ENCODE measurements at places on chromosomes 11 and 22.

- DNase-seq, result no peak
Observed at GRCh38 chr11:113153847-113154246, 160.5 kb upstream of the TTC12 start.

DNA sequence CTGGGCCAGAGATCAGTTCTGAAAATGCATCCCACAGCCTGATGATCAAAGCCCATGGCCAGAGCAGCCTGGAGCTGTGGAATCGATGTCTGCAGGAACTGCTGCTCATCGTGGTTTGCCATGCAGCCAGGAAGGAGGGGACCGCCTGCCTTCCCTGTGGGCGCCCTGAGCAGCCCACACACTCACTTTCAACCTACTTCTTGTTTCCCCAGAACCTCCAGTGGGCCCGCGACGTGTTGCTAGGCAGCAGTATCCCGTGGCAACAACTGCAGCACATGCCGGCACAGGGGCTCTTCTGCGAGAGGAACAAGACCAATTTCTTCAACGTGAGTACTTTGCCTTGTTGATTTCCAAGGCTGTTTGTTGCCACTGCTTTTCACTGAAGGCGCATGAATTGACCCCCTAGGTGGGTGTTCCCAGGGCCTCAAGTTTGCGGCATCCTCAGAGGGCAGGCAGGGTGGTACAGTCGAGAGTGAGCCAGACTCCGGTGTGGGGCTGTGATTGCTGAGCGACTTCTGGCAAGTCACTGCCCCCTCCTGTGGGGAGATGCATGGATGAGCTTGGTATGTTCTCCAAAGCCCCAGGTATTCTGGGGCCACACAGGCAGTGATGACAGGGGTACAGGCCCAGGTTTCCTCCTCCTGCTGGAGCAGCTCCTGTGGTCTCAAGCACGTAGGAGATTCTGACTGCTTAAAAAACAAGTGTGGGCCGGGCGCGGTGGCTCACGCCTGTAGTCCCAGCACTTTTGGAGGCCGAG is 47.0 kb upstream of the SUSD2 start:
- DNase-seq, result peak; percentile 82

DNA sequence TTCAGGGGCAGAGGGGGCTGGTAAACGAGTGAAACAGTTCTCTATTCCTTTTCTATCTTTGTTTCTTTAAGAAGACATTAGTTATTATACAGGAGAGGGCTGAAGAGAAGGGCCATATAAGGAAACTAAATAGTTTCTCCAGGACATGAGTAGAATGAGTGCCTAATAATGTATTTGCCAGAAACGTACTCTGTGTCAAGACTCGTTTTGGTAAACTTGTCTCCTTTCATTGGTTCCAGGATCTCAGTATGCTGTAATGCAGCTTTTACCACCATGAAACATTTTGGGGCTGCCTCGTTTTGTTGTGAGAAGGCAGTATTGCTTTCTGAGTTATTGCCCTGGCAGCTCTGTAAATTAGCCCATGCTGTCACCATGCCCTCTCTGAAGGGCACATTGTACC is 51.7 kb downstream of the POLD3 start:
- DNase-seq, result no peak

- no peak for DNase-seq
Observed at GRCh38 chr11:96614846-96615245, 225.0 kb downstream of the JRKL start.

- DNase-seq, result no peak
Observed at GRCh38 chr11:79262221-79262620, 178.6 kb downstream of the TENM4 start.

DNA sequence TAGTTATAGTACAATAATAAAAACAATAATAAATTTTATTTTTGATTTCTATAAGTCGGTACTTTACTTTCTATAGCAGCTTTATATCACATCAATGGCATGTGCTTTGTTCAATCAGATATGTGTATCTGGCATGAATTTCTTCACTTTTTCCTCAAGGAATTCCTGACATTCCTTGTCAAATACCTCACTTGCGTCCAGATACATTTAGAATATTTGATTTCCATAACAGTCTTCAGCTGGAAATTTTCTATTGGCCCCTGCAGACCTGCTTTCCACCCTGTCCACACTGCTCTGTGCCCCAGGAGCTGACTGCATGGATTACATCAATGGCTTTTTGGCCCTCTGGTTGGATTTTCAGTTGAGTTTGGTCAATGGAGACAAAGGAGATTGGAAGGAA is 93.2 kb downstream of the FAR1 start:
- no peak for DNase-seq

DNA sequence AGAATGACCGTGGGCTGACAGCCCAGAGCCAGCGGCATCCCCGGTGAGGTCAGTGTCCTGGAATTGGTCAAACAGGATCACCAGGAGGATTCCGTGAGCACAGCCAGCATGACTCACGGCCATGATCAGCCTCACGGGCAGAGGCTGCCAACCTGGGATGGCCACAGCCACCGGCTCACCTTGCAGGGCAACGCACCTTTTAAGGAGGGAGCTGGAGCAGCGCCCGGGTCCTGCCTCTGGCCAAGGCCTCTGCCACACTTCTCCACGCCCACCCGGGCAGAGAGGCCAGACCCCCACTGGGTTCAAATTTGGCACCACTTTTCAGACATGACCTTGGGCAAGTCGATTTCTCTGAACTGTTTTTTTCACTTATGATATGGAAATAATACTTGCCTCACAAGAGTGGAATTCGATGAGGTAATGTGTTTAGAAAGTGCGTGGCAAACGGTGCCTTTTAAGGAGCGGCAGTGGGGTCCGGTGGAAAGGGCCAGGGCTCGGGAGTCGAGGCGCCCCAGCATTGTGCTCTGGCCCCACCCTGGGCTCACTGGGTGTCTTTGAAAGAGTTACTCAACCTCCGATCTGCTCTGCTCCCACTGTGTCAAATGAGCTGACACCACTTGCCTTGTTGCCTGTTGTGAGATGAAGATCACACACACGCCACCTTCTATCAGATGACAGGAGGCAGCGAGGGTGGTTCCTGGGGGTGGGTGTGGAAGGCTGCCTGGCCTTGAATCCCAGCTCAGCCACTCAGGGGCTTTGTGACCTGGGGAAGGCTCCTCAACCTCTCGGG is 16.0 kb downstream of the TXN2 start:
- DNase-seq, result no peak

Data from left lung (tissue), 14 donors.